ENCODE measurements at places on chromosomes 1 and 21. TPM values are rescaled to one million over a fixed set of nuclear protein-coding genes. Genes with fewer than 3 reads are reported as not detected.

DNA sequence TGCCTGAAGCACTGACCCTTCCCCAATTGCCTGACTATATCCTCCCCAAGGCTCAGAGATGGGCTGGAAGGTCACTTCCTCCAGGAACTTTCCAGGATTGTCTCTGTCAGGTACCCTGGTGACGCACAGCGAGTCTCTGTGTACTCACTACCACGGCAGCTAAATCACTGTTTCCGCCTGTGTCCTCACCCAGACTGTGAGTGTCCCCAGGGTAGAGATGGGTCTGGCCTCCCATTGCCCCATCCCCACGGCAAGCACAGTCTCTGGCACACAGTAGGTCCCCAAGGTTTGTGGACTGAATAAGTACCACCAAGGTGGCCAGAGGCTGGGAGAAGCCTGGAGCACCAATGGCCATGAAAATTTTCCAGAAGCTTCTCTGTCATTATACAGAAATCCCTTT lies 93.8 kb upstream of the RUNX3 start:
- no peak for DNase-seq
- no peaks in the 10 kb centered on the region for H3K36me3 ChIP-seq
- peaks cover 14% of the 10 kb centered on the region for H3K4me1 ChIP-seq
- H3K27me3 ChIP-seq = peaks cover 42% of the 10 kb centered on the region

DNA sequence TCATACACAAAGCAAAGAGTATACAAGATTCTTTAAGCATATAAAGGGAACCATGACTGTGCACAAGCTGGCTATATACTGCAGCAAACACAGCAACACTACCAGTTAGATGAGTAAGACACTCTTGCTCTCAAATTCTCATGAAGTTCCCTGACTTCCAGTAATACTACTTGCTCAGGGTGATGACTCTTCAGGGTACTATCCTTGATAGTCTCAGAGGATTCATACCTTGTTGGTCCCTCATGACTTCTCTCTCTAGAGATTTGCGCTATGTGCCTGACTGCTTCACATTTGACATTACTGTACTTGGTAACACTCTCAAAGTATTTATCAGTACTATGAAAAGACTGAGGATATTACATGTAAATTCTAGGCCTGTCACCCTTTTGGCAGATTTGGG lies 159.8 kb upstream of the ZRANB2 start:
- no peaks in the 10 kb centered on the region for H3K4me1 ChIP-seq
- no peak overlapping the region for H3K27ac ChIP-seq
- no peak for DNase-seq
- H3K4me3 ChIP-seq = no peak overlapping the region
- no peaks in the 10 kb centered on the region for H3K27me3 ChIP-seq

DNA sequence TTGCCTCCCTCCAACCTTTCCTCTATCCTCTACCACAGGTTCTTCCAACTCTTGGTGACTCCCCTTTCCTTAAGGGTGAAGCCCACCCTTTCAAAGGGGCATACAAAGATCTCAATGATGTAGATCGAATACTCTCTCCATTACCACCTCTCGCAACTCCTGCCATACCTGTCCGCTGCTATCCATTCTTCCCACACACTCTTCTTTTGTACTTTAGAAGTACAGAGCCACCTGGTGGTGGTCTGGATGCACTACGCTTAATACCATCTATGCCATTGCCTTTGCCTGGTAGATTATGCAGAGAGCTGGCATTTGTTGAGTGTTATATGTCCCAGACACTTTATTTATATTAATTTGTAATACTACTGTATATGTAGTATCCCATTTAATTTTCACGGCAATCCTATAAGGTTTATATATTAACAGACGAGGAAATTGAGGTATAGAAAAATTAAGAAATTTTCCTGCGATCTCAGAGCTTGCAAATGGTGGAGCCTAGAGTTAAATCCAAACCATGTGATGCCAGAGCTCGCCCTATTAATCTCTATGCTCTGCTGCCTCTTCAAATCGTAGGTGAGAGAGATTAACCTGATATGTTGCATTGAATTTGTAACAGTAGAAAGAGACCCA lies 22.9 kb downstream of the TSHB start:
- peak; percentile 70 for DNase-seq
- peaks cover 7% of the 10 kb centered on the region for H3K27me3 ChIP-seq
- no peaks in the 10 kb centered on the region for H3K4me1 ChIP-seq
- H3K27ac ChIP-seq = no peak overlapping the region
- H3K4me3 ChIP-seq = no peak overlapping the region

GRCh38 chr1:35210321-35211119 lies 17.6 kb upstream of the SFPQ start:
- no peak overlapping the region for H3K27ac ChIP-seq
- no peaks in the 10 kb centered on the region for H3K36me3 ChIP-seq
- no peaks in the 10 kb centered on the region for H3K27me3 ChIP-seq
- no peaks in the 10 kb centered on the region for H3K4me1 ChIP-seq
- H3K4me3 ChIP-seq = no peak overlapping the region

DNA sequence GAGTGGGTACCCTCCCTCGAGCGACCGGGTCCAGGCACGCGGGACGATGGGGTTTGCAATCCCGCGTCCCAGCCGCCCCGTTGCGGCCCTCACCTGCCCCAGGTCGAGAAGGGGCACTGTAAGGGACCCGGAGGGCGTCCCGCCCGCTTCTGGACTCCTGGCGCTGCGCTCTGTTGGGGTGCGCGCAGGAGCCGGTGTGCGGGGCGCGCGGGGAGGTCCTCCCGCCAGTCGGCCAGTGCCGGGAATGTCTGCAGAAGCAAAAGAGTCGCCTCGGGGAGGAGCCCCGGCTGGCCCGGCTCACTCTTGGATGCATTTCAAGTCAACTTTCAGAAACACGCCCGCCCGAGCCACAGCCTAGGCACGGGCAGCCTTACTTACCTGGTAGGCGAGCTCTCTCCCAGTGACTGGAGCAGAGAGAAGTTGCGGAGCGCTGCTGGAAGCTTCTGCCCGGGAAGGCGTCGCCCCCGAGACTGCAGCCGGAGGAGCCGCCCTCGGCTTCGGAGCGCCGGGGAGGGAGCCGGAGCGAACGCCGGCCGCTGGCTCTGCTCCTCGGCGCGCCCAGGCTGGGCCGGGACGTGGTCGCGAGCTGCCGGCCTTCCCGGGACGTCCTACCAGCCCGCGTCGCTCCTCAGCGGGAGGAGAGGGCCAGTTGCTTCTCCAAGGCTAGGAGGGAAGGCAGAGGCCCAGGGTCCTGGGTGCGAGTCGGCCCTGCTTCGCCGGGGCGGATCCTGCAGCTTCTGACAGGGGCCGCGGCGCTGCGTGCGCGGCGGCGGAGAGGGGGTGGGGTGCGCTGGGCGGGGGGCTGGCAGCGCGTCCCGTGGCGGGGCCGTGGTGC lies at the start of gene LMX1A:
Gene LMX1A, minus strand, starts transcription at position 739 of the 835 bp plus-strand sequence. CDS start 1,156 bp downstream, outside the sequence.
- H3K27ac ChIP-seq = no peak within 1 kb of the TSS
- H3K36me3 ChIP-seq = no peaks in the 10 kb centered on the region
- DNase-seq = no peak
- H3K27me3 ChIP-seq = peaks cover 41% of the 10 kb centered on the region
- H3K4me1 ChIP-seq = no peaks in the 10 kb centered on the region

DNA sequence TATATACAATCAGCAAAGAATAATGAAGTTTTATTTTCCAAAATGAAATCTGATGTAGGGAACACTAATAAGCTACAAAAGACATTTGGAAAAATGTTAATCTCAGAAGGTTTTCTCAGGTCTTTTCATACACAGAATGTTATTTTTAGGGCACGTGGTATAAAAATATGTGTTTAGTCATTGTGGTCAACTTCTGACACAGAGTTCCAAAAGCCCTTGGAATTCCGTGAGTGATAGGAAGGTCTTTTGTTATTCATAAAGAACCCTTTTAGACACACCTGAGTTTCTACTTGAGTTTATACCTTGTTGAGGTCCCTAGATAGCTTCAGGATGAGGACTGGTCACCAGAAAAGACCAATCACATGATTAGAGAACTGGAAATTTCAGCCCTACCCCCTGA lies 277.6 kb upstream of the NCAM2 start:
- H3K27ac ChIP-seq = no peak overlapping the region
- no peaks in the 10 kb centered on the region for H3K36me3 ChIP-seq
- DNase-seq = no peak
- H3K4me3 ChIP-seq = no peak overlapping the region

GRCh38 chr1:171081314-171081753 lies 9.4 kb upstream of the FMO3 start:
- H3K4me1 ChIP-seq = no peaks in the 10 kb centered on the region
- DNase-seq = no peak
- no peak overlapping the region for H3K27ac ChIP-seq
- no peaks in the 10 kb centered on the region for H3K36me3 ChIP-seq

GRCh38 chr21:42094811-42095210 lies 23.7 kb downstream of the UMODL1 start:
- no peak overlapping the region for H3K27ac ChIP-seq
- H3K4me1 ChIP-seq = no peaks in the 10 kb centered on the region
- no peak for DNase-seq
- peaks cover 76% of the 10 kb centered on the region for H3K27me3 ChIP-seq

DNA sequence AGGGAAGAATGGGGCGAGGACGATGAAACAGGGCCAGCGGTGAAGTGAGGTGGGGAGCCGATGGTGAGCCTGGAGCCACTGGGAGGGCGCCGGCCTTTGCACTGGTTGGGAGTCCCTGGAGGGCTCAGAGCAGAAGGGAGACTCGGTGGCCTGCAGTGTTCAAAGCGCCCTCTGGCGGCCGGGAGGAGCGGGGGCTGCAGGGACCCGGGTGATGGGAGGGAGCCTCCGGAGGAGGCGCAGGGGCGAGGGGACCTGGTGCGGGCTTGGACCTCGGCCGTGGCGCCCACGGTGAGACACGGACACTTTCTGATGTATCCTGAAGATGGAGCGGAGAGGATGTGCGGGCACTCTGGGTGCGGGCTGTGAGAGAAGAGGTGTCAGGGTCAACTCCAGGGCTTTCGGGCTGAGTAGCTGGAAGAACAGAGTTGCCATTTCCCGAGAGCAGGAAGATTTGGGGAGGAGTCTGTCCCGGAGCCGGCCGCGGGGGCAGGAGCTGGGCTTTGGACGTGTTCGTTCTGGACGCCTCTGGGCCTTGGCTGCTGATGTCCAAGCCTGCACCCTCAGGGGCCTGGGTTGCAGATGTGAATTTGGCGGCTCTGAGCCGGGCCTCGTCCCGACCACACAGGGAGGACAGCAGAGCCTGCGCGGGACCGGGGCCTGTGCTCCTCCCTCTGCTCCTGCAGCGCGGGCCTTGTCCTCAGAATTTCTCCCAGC lies 29.7 kb downstream of the HEYL start:
- no peaks in the 10 kb centered on the region for H3K27me3 ChIP-seq
- no peak overlapping the region for H3K27ac ChIP-seq
- no peak overlapping the region for H3K4me3 ChIP-seq
- no peaks in the 10 kb centered on the region for H3K36me3 ChIP-seq
- no peaks in the 10 kb centered on the region for H3K4me1 ChIP-seq
- peak; percentile 72 for DNase-seq

GRCh38 chr1:208153386-208153785 lies 90.8 kb downstream of the PLXNA2 start:
- DNase-seq = no peak
- H3K27ac ChIP-seq = no peak overlapping the region
- no peak overlapping the region for H3K4me3 ChIP-seq

GRCh38 chr1:235883261-235883927 lies 16.7 kb upstream of the LYST start:
- peaks cover 25% of the 10 kb centered on the region for H3K27me3 ChIP-seq
- H3K27ac ChIP-seq = no peak overlapping the region
- H3K36me3 ChIP-seq = no peaks in the 10 kb centered on the region
- DNase-seq = no peak
- H3K4me1 ChIP-seq = no peaks in the 10 kb centered on the region

DNA sequence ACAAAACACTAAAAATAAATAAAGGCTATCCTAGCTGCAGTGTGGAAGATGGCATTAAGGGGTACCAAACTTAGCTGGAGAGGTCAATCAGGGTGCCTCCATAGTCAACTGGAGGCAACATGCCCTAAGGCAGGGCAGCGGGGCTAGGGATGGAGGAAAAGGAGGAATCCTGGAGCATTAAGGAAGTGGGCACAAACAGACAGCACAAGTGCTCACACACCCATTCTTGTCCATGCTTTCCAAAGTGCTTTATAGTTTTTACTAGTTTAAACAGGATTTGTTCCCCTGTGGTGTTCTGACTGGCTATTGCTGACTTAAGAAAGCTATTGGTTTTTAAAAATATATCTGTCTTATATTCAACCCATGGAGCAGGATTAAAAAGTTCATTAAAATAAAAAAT lies 33.3 kb downstream of the TCEANC2 start:
- no peak for DNase-seq
- H3K36me3 ChIP-seq = no peaks in the 10 kb centered on the region
- no peaks in the 10 kb centered on the region for H3K27me3 ChIP-seq
- H3K4me1 ChIP-seq = no peaks in the 10 kb centered on the region

DNA sequence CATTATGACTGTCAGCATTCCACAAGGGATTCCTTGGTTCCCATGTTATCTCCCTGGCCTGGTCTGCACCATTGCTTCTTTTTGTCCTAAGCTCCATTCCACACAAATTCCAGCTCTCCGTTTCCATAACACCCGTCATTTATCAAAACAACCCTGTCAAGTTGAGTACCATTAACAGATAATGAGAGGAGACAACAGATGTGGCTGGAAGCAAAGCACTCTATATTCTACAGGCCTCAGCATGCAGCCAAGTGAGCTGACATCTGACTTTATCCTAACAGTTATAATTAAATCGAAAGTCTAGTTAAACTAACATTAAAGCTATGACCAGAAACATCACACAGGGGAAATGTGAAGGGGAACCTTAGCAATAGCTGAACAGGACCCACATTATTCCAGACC lies 110.4 kb downstream of the RERE start:
- H3K4me3 ChIP-seq = no peak overlapping the region
- no peaks in the 10 kb centered on the region for H3K27me3 ChIP-seq
- no peaks in the 10 kb centered on the region for H3K36me3 ChIP-seq

DNA sequence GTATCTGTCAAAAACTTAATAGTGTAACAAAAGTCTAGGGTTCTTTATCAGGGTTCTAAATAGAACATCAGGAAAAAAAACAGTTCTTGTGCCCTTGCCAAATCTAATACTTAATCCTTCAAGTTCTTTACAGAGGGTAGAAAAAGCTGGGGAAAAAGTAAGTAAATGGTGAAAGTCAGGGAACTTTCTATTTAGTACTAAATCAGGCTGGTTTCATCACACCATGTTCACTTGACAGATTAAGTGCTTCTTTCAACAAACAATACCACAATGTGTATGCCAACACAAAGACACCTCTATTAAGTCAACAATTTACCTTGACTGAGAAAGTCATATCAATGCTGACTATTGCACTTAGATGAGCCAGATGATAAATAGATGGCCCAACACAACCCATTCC lies 9.7 kb downstream of the DBT start:
- no peak overlapping the region for H3K4me3 ChIP-seq
- DNase-seq = no peak
- H3K36me3 ChIP-seq = peaks cover 36% of the 10 kb centered on the region
- H3K27me3 ChIP-seq = no peaks in the 10 kb centered on the region
- no peak overlapping the region for H3K27ac ChIP-seq
- peaks cover 2% of the 10 kb centered on the region for H3K4me1 ChIP-seq

GRCh38 chr1:87523466-87523865 lies 194.8 kb downstream of the LMO4 start:
- no peaks in the 10 kb centered on the region for H3K4me1 ChIP-seq
- H3K36me3 ChIP-seq = no peaks in the 10 kb centered on the region
- no peak overlapping the region for H3K4me3 ChIP-seq
- H3K27me3 ChIP-seq = no peaks in the 10 kb centered on the region
- H3K27ac ChIP-seq = no peak overlapping the region

GRCh38 chr21:27578741-27579265 lies 611.9 kb upstream of the ADAMTS5 start:
- H3K4me3 ChIP-seq = no peak overlapping the region
- H3K27me3 ChIP-seq = no peaks in the 10 kb centered on the region
- no peaks in the 10 kb centered on the region for H3K36me3 ChIP-seq
- DNase-seq = no peak
- no peaks in the 10 kb centered on the region for H3K4me1 ChIP-seq

SPATA45 gene
- not detected for polyA plus RNA-seq

ADAMTS1 gene
- not detected for polyA plus RNA-seq

FMO1 gene
- not detected for polyA plus RNA-seq

CD84 gene
- polyA plus RNA-seq = 1.8 TPM

MATN1 gene
- 1.6 TPM for polyA plus RNA-seq

S100A7A gene
- polyA plus RNA-seq = not detected

SLC1A7 gene
- not detected for polyA plus RNA-seq
